ENCODE measurements at places on chromosomes 7 and 10.
A peak's percentile ranks its signal among the peaks of the same experiment; 100 is the strongest.

- DNase-seq: no peak
Observed at GRCh38 chr10:3901370-3901769, 116.4 kb upstream of the KLF6 start.

GRCh38 chr7:1028775-1029636 is 15.3 kb upstream of the GPR146 start:
- peak; percentile 41 for DNase-seq

GRCh38 chr7:149886018-149886415 is 12.2 kb downstream of the ATP6V0E2 start:
- no peak for DNase-seq

DNA sequence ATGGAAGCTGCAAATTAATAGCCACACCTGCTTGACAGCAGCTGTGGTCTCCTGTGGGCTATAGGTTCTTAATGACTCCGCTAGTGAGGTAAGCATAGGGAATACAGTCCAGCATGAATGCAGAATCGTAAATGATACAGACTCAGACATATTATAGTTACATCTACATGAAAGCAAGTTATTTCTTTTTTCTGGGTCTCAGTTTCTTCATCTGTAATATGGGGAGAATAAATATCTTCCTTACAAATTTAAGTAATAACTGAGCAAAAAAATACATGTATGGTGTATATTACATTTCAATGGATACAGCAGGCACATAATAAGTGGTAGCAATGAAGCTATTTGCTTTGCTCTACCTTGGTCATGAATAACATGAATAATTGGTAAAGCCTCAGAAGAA is 245.9 kb upstream of the RHOBTB1 start:
- no peak for DNase-seq

DNA sequence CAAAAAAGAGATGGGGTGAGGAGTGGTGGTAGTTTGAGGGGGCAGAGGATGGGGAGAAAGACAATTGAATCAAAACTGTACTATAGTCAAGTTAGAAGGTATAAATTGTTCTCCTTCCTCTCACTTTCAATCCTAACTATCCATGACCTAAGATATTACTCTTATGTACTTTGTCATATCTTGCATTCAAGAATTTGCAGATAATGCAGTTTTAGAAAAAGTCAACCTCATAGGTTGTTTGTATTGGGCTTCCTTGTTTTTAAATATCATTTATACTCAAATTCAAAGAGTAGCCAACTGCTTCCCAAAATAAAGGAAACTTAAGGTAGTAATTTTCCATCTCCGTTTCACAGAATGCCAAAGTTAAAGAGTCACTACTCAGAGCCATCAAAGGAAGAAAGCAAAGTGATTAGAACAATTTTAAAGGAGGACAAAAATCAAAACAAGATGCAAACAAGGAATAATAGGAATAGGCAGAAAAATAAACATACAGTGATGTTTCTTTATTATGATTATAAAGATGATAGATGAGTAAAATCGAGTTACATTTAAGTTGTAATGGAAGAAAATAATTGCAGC is 32.7 kb downstream of the MET start:
- DNase-seq: no peak
